Ovary (tissue), 10 donors: ENCODE measurements at places on chromosomes 13 and 19. TPM values are rescaled to one million over a fixed set of nuclear protein-coding genes. Genes with fewer than 3 reads are reported as not detected.

The SIGLEC8 gene
- 0.92 TPM for total RNA-seq

- no peak overlapping the region for H3K4me3 ChIP-seq
- H3K36me3 ChIP-seq = no peaks in the 10 kb centered on the region
- peak overlapping the region; percentile 86 for H3K27ac ChIP-seq
- DNase-seq = no peak
- no peaks in the 10 kb centered on the region for H3K27me3 ChIP-seq
- H3K4me1 ChIP-seq = peaks cover 11% of the 10 kb centered on the region
Observed at GRCh38 chr19:29660835-29661234, 4.4 kb upstream of the PLEKHF1 start.

- H3K4me3 ChIP-seq = no peak overlapping the region
- no peaks in the 10 kb centered on the region for H3K4me1 ChIP-seq
Observed at GRCh38 chr13:51931606-51932005, 69.8 kb downstream of the CCDC70 start.

DNA sequence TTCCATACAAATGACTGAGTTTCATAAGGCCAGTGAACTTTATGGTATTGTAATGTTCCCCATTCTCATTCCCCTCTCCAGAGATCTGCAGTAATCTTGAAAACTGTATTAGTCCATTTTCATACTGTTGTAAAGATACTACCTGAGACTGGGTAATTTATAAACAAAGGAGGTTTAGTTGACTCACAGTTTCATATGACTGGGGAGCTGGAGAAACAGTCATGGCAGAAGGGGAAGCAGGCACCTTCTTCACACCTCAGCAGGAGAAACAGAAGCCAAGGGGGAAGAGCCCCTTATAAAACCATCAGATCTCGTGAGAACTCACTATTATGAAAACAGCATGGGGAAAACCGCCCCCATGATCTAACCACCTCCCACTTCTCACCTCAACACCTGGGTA is 318.7 kb upstream of the KLF12 start:
- DNase-seq = no peak
- peaks cover 4% of the 10 kb centered on the region for H3K4me1 ChIP-seq
- H3K4me3 ChIP-seq = no peak overlapping the region
- no peaks in the 10 kb centered on the region for H3K27me3 ChIP-seq
- no peaks in the 10 kb centered on the region for H3K36me3 ChIP-seq

The EFNB2 gene
- 33.2 TPM for total RNA-seq

The LILRB4 gene
- total RNA-seq = not detected
